CMK (cell line): ENCODE measurements at places on chromosomes 1 and 21.

DNA sequence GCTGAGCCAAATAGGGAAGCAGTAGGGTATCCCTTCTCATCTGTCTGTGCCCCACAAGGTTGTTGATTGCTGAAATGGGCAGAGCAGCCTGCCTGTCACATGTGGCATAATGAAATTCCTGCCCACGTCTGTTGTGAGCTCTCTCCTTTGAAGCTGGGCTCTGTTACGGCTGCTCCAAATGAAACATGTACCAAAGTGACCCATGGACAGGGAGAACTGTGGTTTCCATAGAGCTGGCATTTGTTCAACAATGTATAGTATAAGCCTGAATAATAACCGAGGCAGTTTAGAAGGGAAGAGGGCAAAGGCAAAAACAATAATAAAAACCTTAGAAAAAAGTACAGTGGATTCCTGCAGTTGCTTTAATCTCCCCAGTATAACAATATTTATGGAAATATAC lies 149.7 kb downstream of the LYPLAL1 start:
- no peak for DNase-seq

GRCh38 chr1:234961456-234962339 lies 166.9 kb downstream of the TOMM20 start:
- no peak for DNase-seq

GRCh38 chr1:173779936-173780335 lies 44.5 kb upstream of the DARS2 start:
- DNase-seq: no peak

GRCh38 chr21:35748678-35749314 lies 311.5 kb downstream of the SETD4 start:
- no peak for DNase-seq

GRCh38 chr1:231040019-231040799 lies at the start of gene FAM89A:
Gene FAM89A (minus strand): TSS chr1:231040254. CDS start chr1:231040211, 43 bp downstream.
- DNase-seq: no peak
